Tibial nerve (tissue), 4 donors: ENCODE measurements at places on chromosomes 16 and 17. TPM values are rescaled to one million over a fixed set of nuclear protein-coding genes. Genes with fewer than 3 reads are reported as not detected.

GRCh38 chr16:31916056-31916488, 42.5 kb downstream of the ZNF267 start:
- no peak overlapping the region for H3K4me3 ChIP-seq
- no peaks in the 10 kb centered on the region for H3K4me1 ChIP-seq

- peak overlapping the region; percentile 57 for H3K27ac ChIP-seq
- DNase-seq, result peak; percentile 53
- no peaks in the 10 kb centered on the region for H3K36me3 ChIP-seq
- H3K27me3 ChIP-seq, result no peaks in the 10 kb centered on the region
Observed at GRCh38 chr17:50908860-50909764, 43.0 kb upstream of the TOB1 start.

- H3K27me3 ChIP-seq, result no peaks in the 10 kb centered on the region
- no peaks in the 10 kb centered on the region for H3K36me3 ChIP-seq
- no peak for DNase-seq
- H3K4me1 ChIP-seq, result no peaks in the 10 kb centered on the region
Observed at GRCh38 chr16:63415014-63415413, 1378.8 kb upstream of the CDH8 start.

- H3K27me3 ChIP-seq, result no peaks in the 10 kb centered on the region
- H3K4me3 ChIP-seq, result no peak overlapping the region
- H3K4me1 ChIP-seq, result no peaks in the 10 kb centered on the region
Observed at GRCh38 chr16:87447323-87447722, 45.5 kb downstream of the ZCCHC14 start.

GFAP gene
- 37.2 TPM for total RNA-seq

MEFV gene
- total RNA-seq, result 0.87 TPM

KRTAP9-4 gene
- total RNA-seq, result not detected
